Stimulated activated CD8-positive, alpha-beta memory T cell treated with anti-CD3 and anti-CD28 coated beads, Interleukin-15, amount 100 ng/mL, for 1 hour (primary cell): ENCODE measurements at places on chromosomes 2 and 18.

GRCh38 chr2:178892751-178893625 is 85.8 kb upstream of the TTN start:
- no peak for DNase-seq

- no peak for DNase-seq
These were observed 55.1 kb downstream of the TNS1 start for GRCh38 chr2:217947383-217948350.

DNA sequence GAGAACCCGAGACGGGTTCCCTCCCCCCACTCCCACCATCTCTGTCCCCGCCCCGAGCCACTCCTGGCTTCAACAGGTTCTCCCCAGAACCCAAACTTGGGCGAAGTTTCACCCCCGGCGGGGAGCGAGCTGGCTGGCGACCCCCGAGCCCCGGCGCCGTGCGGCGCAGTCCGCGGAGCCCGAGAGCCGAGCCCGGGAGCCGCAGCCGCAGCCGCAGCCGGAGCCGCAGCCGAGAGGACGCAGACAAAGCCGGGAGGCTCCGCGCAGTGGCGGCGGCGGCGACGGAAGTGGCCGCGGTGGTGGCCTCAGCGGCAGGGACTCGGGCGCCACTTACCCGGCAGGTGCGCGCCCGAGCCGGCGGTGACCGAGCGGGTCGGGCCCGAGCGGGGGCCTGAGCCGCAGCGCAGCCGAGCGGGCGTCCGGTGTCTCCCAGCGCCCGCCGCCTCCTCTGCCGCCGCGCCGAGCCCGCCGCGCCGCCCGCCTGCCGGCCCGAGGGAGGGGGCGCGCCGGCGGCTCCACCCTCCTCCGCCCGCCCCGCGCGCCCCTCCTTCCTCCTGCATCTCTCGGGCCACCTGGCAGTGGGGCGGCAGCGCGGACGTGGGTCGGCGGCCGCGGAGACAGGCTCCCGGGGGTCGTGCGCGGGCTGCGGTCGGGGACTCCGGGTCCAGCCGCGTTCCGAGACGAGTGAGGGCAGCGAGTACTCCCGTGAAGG is at the start of gene ECEL1:
Gene ECEL1, minus strand, starts transcription at position 450 of the 712 bp plus-strand sequence. CDS start 1,181 bp downstream, outside the sequence.
- DNase-seq: no peak

DNA sequence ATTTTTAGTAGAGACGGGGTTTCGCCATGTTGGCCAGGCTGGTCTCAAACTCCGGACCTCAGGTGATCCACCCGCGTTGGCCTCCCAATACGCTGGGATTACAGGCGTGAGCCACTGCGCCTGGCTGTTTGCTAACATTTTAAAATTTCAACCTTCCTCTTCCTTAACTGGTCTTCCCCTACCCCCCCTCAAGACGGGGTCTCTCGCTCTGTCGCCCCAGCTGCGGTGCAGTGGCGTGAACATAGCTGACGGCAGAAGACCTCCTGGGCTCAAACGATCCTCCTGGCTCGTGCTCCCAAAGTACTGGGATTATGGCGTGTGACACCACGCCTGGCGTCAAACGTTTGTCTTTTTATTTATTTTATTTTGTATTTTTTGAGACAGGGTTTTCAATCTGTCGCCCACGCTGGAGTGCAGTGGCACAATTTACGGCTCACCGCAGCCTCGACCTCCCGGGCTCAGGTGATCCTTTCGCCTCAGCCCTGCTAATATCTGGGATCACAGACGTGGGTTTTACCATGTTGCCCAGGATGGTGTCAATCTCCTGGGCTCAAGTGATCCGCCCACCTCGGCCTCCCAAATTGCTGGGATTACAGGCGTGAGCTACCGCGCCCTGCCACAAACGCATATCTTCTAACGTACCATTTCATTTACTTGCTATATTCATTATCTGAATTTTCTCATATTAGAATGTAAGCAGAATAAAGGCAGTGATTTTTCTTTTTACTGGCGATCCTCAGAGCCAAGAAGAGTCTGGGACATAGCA is 984 bp upstream of the MSH2 start:
- DNase-seq: no peak

GRCh38 chr2:112712465-112712864 is 8.4 kb upstream of the NT5DC4 start:
- DNase-seq: no peak

- no peak for DNase-seq
These were observed 764.5 kb downstream of the TRIB2 start for GRCh38 chr2:13481201-13481600.

DNA sequence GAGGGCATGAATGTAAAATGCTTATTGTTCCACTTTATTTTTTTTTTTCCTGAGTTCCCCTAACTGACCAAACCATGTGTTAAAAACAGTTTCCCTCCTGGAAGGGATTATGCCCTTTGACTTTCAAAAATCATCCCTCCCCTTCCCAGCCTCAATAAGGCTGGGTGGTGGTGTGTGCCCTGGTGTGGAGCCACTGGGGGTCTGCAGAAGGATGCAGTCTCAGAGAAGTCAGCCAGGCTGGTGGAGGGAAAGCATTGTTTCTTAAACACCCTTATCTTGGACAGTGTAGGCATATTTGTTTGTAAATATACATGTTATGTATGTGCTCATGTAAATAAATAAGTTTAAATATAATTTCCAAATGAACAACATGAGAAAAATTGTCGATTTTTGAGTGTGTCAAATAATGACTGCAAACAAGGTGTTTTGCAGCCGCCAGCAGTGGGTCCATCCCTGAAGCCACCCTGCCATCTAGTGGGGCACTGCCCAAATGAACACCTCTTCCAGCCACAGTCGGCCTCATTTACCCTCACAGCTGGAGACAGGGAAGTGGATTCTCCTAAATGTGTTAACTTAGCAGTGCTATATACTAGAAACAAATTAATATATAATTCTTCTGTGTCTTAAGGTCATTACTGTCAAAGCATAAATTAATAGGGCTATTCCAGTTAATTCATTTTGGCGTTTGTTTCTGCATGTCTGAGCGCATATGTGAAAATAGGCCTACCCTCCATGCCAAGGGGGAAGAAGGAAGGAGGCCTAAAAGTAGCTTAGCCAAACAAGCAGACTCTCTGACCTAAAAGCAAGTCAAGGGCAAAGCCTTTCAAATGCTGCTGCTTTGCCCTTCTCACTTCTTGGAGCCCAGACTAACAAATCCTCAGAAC is 209.6 kb upstream of the PIK3C3 start:
- no peak for DNase-seq
